ENCODE measurements at places on chromosomes 1 and 21.

DNA sequence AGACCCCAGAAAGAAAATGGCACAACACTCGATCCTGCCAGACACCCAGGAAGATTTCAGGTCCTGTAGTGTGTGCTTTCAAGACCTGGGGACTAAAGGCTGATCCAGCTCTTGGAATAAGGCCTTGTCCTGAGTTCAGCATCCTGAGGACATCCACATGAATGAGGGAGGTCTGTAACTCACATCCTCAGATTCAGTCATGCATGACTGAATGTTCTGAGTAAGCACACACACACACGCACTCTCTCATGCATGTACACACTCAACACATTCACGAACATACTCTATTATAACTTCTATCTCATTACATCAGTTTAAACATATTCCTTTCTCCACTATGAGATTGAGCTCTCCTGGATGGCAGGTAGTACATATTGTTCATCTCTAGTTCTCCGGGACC, 273.4 kb upstream of the BEND5 start:
- no peak for DNase-seq

DNA sequence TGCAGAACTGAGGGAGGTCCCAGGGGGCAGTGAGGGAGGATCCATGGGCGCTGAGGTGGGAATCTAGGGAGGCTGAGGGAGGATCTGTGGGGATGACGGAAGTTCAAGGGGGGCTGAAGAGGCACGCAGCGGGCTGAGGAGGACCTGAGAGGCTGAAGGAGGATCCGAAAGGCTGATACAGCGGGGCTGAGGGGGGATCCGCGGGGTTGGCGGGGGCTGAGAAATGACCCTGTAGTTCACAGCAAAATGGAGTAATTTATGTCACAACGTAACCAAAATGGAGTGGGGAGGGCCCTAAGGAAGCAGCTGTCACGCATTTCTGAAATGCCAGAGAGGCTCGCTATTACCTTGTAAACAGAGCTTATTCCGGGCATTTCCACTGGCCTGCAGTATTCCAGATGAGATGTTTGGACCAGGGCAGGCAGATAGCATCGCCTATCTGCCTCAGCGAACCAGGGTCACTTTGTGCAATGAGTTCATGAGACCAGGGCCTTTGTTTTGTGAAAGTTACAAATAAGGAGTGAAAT, 926 bp upstream of the MRPL55 start:
- no peak for DNase-seq

DNA sequence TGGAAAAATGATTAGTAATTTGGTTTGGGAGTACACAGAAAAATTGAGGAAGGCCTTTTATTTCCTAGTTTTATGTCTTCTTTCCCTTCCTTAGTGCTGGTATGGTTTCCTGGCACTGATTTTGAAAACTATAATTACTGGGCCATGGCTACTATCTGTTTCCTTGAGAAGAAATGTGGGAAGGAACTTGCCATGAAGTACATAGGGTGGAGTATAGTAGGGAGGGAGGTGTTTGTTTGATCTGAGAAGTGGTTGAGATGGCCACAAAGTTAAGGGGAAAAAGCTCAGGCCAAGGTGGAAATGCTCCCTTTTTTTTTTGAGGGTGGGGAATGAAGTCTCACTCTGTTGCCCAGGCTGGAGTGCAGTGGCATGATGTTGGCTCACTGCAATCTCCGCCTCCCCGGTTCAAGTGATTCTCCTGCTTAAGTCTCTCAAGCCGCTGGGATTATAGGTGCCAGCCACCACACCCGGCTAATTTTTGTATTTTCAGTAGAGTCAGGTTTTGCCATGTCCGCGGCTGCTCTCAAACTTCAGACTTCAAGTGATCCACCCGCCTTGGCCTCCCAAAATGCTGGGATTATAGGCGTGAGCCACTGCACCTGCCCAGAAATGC, 11.3 kb downstream of the HJV start:
- no peak for DNase-seq

- DNase-seq = no peak
These were observed 144.2 kb downstream of the DHRS3 start for GRCh38 chr1:12473596-12474362.

GRCh38 chr21:25977068-25977611, 193.4 kb downstream of the APP start:
- DNase-seq = no peak

- DNase-seq = no peak
These were observed 28.8 kb downstream of the TTLL7 start for GRCh38 chr1:83970114-83970513.

DNA sequence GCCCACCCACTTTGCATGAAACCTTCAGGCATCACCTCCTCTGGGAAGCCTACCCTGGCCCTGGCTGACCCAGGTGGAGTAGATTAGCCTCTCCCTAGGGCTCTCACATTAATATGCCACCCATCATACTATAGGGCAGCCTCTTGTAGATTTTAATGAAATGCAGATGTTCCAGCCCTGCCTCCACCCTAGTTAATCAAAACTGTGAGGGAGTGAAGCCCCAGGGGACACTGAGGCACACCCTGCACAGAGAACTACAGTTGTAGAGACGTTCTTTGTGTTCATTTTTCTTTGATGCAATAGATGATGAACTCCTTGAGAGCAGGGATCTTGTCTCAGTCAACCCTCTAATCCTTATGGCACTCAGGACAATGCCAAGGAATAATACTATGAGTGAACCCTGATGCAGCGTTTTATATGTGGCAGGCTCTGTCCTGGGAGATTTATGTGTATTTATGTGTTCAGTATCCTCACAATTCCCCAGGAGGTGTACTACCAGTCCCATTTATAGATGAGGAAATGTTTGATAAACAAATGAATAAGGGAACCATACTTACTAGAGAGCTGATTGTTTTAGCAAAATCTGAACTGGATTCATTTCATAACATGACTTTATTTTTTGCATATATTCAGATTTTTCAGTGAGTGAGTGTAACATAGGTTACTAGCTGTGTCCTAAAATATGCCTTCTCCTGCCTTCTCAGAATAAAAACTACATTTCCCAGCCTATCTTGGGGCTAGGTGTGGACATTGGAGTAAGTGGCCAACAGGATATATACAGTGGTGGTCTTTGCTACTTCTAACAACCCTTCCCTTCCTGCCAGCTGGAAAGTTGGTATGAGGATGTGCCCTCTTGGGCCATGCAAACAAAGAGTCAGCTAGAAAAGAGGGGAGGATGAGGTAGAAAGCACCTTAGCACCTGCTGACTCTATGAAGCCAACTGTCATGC, 23.5 kb upstream of the PRELP start:
- DNase-seq = no peak

GRCh38 chr1:59596956-59597355, 217.8 kb upstream of the HOOK1 start:
- DNase-seq = no peak

DNA sequence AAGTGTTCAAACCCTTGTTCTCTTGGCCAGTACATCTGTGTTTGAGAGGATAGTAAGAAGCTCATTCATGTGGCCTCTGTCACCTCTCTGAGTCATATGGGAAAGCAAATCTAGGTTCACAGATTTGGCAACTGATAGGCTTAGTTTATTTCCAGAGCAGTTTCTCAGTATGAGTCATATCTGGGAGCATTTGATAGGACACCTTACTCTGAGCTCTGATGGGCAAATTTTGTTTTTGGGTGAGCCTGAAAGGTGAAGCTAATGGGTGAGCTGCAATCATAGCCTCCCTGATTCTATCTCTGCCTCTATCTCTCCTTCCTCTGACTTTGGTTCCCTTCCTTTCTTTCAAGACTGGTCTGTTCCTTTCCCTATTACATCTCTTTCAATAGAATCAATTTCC, 134.4 kb downstream of the S1PR1 start:
- DNase-seq = no peak

- DNase-seq = no peak
These were observed 20.7 kb upstream of the CHIA start for GRCh38 chr1:111269825-111270406.
